ENCODE measurements at places on chromosomes 16 and 17.

DNA sequence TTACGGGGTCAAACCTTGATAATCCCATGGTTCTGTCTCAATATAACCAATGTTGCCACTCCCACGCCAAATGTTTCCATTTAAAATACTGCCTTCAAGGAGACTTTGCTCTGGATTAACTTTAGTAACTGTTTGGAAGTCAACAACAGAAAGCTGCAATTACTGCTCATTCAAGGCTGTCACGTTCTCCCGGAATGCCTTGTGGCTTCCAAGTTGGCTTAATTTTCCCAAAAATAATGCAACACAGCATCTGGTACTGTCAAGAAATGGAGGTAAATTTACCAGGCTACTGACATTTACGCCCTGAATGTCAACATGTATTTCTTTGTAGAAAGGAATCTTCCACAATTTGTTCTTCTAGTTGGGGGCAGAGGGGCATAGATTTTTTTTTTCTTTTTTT, 38.2 kb downstream of the GPRC5B start:
- DNase-seq, result no peak

- no peak for DNase-seq
Observed at GRCh38 chr16:79658301-79659033, 57.9 kb upstream of the MAF start.

DNA sequence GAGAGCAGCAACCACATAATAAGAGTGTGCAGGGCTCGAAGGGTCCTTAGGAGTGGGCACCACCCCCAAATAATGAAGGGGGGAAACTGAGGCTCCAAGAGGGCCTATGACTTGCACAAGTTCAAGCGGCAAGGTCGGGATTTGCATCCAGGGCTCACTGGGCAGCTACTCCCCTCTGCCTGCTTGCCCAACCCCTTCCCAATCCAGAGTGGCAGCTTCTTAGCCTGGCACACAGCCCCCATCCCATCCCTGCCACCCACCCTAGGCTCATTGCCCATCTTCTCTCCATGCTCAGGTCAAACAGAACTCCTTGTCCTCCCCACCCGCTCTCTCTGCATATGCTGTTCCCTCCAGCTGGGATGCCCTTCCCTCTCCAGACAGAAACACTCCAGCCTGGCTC, 2.4 kb downstream of the SPPL2C start:
- no peak for DNase-seq

DNA sequence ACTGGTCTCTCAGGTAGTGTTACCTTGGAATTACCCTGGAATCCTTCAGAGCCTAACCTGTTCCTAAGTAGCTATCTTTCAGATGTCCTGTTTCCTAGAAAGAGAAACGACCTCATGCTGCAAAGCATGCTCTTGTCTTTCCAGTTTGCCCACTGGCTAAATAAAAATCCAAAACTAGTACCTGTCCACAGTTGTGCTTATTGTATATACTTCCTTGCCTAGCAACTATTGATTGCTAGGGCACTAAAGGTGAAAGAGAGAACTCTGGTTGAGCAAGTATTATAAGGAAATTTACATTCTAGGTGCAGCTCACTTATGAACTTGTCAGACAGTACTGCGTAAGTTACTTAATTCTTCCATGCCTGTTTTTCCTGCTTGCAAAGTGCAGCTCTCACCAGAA, 38.5 kb downstream of the LIG3 start:
- no peak for DNase-seq

GRCh38 chr17:16980813-16981731, 9.2 kb upstream of the TNFRSF13B start:
- peak; percentile 5 for DNase-seq

DNA sequence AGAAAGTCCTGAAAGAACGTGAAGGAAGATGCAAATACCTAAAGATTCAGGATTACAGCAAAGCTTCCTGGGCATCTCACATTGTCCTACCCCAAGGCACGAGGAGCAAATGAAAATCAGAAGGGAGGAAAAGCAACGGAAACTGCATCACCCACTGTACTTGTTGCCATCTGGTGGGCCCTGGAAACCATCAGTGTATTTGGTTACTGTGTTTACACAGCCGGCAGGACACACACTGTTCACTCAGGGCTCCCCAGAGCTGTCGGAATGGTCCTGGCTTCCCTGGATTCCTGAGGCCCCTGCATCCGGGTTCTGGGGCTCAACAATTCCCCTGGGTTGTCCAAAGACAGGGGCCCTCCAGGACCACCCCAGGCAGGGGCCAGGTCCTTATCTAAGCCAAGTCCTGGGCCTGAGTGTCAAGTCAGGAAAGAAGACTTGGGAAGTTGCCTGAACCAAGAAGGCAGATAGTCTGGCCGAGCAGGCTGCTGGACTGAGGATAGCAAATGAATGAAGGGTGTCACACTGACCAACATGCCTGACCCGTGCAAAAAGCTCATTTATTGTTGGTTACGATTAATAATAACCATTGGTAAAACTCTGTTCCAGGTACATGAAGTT, 52.8 kb downstream of the SOX9 start:
- DNase-seq, result no peak

- DNase-seq, result no peak
Observed at GRCh38 chr17:19897090-19897837, 29.5 kb upstream of the ULK2 start.

- DNase-seq, result no peak
Observed at GRCh38 chr16:11177578-11178160, 78.3 kb downstream of the SOCS1 start.

DNA sequence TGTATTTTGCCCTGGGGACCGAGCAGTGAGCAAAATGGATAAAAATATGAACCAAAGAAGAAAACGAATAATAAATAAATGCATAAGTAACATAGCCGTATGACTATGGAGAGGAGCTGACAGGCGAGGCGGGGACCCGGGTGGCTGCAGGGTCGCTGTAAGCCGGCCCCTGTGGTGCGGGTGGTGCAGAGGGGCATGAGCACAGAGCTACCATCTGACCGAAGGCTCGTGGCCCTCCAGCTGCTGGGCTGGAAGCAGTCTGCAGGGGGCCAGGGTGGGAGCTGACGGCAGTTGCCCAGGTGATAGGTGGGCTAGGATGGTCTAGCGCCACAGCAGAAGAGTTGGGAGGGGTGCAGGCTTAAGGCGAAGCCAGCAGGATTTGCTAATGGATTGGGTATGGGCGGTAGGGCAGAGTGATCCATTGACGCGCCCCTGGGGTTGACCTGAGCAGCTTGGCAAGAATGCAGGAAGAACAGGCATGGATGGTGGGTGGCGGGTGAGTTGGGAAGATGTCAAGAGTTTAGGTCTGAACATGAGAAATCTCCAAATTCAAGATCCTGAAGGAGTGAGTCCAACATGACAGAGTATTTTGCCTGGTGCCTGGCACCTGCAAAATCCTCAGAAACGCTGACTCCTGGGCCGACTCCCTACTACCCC, 228.0 kb downstream of the FOXL1 start:
- no peak for DNase-seq

- no peak for DNase-seq
Observed at GRCh38 chr17:68101987-68102314, 66.4 kb downstream of the KPNA2 start.

DNA sequence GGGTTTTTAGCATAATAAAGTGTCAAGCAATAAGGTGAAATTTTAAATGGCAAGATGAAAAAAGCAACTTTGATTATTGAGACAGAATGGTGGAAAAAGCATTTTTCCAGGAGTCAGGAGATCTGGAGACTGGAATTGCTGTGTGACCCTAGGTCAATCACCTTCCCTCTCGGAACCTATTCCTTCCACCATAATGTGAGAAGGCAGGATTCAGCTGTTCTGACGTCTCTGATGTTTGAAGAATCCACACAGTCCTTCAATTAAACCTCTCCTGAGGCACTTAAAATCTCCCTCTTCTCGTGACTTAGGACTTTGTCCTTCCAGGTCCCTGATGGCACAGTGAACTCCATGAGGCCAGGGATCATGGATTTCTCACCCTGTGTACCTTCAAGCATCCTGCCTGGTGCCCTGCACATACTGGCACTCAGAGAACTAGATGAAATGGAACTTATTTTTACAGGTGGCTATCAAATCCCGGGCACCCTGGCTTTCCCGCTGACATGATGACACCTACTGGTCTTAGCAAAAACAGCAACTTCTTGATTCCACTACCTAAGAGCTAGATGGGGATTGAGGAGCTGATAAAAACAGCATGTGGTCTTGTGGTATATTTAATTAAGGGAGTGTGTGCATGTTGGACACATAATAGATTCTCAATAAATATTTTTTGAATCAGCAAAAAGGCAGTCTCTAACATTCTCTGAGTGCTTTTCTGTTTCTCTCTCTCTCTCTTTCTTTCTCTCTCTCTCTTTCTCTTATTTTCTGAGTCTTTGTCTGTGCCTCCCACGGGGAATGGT, 2.3 kb upstream of the CCDC182 start:
- peak; percentile 10 for DNase-seq

DNA sequence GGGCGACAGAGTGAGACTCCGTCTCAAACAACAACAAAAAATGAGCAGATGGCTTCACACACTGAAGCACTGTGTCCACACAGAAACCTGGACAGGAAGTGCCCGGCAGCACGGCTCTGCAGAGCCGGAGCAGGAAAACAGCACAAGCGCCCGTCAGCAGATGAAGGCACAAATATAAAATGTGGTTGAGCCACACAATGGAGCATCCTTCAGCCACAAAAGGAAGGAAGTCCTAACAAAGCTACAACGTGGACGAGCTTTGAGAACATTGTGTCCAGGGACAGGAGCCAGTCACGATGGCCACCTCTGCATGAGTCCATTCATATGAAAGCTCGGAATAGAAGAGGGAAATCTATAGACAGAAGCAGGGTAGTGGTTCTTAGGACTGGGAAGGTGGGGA, 15.7 kb downstream of the RHBDF2 start:
- no peak for DNase-seq

DNA sequence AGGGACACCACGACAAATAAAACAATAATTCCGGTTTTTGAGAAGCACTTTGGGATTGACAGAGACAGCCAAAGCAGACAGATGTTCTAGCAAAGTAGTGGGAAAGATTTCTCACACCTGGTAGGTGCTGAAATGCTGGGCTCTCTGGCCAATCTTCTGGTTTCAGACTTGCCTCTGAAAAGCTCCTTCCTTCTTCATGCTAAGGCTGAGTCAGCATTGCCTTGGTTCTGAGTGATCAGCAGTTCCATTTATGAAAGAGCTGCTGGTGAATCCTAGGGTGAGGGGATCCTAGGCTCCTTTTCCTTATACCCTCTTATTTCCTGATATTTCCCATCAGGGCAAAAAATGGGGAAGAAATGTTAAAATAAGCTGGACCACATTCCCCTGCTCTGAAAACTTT, 268.7 kb upstream of the SALL1 start:
- no peak for DNase-seq

DNA sequence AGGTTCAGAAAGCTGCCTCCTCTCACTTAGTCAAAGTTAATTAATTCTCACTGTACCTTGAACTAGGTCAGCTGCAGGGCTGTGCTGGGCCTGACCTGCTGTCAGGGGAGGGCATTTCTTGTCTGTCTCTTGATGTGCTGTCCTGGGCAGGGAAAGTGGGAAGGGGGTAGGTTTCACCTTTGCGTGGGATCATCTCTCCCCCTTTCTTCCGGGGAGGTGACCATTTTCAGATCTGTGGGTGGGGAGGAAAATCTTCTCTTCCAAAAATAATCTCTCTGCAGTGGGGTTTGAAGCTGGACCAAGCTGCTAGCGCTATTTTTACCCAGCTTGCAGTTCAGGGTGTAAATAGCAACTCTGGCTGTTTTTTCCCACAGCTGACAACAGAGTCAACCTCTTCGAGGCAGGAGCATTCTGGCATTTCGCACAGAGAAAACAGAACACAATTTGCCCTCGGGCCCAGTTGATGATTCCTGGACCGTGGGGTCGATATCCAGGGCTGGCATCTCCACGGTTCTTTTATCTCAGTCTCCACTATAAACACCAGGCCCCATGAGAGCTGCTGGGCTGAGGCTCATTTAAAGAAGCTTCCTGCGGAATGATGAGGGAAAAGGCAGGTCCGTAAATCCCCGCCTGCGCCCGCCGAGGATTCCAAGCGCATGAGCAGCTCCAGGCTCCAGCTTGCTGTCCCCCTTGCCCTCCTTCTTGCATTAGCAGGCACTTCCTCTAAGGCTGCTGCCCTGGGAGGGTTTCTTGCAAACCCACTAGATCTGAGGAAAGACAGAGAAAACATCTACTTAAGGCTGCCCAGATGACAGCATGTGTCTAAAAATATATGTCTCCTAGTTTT, 93.9 kb downstream of the YPEL2 start:
- no peak for DNase-seq

DNA sequence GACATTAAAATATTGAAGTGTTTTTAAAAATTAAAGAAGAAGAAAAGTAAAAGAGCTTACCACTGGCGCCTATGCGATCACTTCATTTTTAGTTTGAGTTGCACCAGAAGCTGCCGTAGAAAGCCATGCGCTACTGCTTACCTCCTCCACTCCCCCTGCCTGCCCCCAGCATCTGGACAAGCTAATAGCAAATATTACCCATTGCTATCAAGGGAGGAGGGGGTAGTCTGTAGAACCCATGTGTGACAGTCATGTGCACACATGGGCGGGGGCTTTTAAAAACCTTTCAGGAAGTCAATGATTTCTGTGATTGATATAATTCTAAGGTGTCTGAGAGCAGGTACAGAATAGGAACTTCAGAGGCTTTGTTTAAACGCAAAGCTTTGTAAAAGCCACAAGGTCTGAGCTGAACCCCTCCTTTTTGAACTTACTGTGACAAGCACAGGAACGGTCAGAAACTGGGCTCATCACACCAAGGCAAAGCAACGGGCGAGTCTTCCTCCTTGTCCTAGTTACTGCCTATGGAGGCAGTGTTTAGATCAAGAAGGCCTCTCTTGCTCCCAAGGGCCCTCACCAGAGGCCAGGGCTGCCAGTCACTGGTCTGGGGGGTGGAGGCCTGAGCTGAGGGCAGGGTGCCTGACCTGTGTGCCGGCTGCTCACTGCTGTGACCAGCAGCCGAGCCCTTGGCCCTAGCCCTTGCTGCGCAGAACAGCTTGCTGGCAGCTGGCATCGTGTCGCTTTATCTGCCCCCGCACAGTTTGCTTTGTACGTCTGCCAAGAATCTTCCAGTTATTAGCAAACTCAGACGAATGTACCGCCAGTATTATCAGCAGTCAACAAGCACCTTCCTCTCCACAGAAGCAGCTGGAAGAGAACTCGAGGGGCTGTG, 15.0 kb downstream of the GINS2 start:
- no peak for DNase-seq

GRCh38 chr16:66324815-66325515, 41.5 kb upstream of the CDH5 start:
- DNase-seq, result no peak

DNA sequence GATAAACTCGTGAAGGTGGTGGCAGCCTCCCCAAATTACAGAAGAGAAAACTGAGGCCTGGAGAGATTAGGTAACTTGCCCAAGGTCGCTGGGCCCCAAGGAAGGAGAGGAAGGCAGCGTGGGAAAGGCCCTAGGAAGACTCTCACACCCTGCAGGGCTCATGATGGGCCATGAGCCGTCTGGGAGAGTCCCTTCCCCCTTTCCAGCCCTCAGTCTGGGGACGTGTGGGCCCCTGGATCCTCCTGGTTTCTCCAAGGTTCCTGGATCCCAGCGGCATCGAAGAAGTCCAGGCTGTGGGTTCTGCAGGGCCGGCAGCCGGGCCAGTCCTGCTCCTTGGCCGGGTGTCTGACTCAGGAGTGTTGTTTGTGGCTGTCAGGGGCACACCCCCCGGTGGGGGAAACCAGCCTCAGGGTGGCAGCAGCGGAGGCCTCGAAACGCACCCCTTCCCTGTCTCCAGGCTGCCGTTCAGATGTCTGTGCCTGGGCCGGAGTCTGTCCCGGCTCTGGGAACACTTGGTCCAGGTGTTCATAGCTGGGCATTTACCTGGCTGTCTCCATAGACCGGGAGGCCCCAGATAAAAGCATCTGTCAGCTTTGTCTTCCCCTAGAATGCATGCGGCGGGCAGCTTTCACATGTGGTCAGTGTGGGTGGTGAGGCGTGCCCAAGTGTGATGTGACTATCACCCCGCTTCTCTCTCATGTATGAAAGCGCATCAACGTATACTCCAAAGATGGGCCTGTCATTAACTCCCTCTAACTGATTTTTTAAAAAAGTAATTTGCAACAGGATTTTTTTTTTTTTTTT, 3.7 kb upstream of the RAP1GAP2 start:
- no peak for DNase-seq

Measured in activated T-helper 2 cell treated with anti-CD3 and anti-CD28 coated beads, Interferon-gamma antibody, Interleukin-2, Interleukin-4, amounts not matched to agents 10 μg/mL and 5 μg/mL and 100 μg/mL, durations not matched to agents 14 hours and 24 hours and 36 hours (primary cell).